ENCODE measurements at places on chromosomes 3 and 15.

GRCh38 chr3:62705721-62706120, 169.5 kb downstream of the CADPS start:
- DNase-seq: no peak

DNA sequence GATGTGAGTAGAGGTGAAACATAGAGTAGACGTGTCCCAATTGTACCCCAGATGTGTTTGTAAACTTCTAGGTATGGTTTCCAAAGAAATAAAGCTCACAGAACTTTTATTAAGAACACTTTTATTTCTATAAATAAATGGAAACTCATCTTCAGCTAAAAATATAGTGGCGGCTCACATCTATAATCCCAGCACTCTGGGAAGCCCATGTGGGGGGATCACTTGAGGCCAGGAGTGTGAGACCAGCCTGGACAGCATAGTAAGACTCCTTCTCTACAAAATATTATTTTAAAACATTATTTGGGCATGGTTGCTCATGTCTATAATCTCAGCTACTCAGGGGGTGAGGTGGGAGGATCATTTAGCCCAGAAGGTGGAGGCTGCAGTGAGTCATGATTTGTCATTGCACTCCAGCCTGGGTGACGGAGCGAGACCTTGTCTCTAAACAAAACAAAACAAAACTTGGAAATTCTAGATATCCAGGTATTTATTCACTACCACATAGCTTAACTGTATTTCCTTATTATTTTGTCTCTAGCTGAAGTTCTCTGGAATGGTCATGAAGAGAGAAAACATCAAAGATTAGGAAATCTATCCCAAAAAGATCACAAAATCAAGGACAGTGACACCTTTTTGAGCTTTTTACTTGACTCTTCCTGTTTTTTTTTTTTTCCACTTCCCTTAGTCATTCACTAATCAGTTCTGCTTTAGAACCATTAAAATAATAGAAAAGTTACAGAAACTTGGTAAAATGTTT, 258.1 kb downstream of the TIGIT start:
- DNase-seq: no peak

DNA sequence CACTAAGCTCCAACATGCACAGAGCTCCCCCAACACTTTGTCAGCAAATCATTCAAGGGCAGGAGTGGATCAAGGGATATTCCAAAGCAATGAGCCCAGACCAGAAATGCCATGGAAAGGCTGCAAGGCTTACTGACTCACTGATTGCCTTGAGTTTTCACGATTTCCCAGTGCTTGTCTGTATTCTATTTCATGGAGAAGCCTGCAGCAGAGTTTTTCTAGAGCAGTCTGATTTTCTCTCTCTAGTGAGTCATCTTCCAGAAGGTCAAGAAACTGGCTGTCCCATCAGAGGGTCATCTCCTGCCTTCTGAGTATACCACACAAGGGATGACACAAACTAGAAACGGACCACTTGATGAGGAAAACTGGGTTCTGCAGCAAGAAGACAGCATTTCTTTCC, 16.5 kb downstream of the LMCD1 start:
- DNase-seq: no peak

GRCh38 chr3:134667406-134667805, 16.6 kb upstream of the KY start:
- DNase-seq: no peak

GRCh38 chr15:59313641-59314332, 58.9 kb downstream of the MYO1E start:
- DNase-seq: no peak

Data from CD4-positive, alpha-beta T cell treated with Interleukin-15 for 4 hours (primary cell).